SK-N-DZ (cell line): ENCODE measurements at places on chromosomes 7 and 10.

DNA sequence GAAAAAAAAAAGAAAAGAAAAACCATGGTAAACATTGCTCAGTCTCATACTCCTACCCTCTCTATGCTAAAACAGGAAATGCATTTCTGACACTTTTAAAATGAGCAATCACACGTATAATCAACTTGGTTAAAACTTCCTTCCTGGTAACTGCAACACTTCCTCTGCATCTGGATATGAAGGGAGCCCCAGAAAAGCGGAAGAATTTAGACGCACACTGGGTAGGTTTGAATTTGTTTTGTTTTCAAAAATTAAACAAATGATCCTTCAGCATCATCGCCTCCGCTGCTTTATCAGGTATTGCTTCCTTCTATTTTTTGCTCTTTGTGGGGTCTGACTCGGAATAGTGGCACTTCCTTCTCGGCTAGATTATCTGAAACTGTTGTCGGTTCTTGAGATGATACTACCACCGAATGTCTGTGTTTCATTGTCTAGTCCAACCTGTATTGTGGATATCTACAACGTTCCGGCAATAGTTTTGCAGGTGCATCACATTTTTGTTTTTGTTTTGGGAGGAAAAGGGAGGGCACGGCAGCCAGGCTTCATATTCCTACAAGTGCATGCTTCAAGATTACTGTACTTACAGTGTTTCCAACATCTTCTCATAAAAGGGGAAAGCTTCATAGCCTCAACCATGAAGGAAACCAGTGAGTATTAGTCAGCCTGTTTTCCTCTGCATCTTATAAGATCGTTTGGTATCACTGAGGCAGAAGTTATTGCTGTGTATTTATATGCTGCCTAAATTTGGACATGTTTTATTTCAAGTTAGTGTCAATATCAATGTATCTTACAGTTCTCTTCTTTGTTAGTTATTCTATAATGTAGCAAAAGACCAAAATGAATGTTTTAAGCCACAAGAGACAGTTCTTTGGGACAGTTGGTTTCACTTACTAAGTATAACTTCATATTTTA lies at the start of gene PIK3CG:
Gene PIK3CG (plus strand): TSS at position 153 of the 912 bp plus-strand sequence. CDS start 2,280 bp downstream, outside the sequence.
- DNase-seq, result no peak

DNA sequence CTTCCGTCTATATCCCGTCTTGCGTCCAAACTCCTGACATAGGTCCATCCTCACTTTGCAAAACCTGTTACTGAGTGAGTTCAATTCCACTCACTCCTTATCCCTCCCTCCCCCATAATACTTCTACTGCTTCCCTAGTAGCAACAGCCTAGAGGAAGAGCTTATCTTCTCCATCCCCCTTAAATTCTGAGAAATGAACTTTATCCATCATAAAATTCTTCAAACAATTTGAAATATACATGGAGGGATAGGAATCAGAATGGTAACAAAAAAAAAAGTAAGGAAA lies 27.6 kb downstream of the SEMA3C start:
- DNase-seq, result no peak

GRCh38 chr7:39594988-39595620 lies 28.3 kb upstream of the RALA start:
- DNase-seq, result no peak

DNA sequence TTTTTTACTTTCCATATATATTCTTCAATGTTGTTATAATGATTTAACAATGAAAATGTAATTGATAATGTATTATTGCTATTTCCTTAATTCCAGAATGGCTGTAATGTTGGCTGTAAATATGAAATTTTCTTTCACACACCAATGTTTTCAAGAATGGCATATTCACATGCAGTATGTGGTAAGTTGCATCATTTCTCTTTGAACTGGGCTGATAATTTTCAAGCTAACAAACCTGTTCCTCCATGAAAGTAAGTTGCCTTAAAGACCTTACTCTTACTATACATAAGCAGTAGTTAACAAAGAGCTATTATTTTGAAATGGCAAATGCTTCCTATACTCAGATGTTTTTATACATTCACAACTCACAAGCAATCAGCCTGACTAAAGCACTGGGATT lies 154.5 kb downstream of the TMEM168 start:
- no peak for DNase-seq

- no peak for DNase-seq
Measured at GRCh38 chr7:115009139-115009538, 87.2 kb downstream of the MDFIC start.

DNA sequence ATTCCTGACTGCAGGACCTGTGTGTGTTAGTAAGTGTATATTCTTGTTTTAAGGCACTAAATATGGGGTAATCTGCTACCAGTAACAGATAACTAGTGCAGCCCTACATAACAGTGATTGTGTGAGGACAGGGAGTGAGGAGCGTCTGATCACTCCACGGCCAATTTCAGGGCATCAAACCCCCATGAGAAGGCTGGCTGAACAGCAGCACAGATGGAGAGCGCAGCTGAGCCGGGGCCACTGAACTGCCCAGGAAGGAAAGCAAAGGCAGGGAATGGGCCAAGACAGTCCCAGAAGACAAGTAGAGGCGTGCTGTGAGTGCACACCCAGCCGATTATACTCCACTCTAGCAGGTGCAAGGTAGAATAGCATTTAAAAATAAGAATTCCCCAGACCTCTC lies 157.1 kb upstream of the CHST15 start:
- DNase-seq, result no peak

GRCh38 chr7:129559564-129559963 lies 52.0 kb upstream of the NRF1 start:
- no peak for DNase-seq

GRCh38 chr7:121505021-121505420 lies 108.9 kb upstream of the FAM3C start:
- DNase-seq, result no peak

GRCh38 chr10:10782603-10783002 lies 235.1 kb upstream of the CELF2 start:
- DNase-seq, result no peak
